ENCODE measurements at places on chromosomes 2 and 18.

DNA sequence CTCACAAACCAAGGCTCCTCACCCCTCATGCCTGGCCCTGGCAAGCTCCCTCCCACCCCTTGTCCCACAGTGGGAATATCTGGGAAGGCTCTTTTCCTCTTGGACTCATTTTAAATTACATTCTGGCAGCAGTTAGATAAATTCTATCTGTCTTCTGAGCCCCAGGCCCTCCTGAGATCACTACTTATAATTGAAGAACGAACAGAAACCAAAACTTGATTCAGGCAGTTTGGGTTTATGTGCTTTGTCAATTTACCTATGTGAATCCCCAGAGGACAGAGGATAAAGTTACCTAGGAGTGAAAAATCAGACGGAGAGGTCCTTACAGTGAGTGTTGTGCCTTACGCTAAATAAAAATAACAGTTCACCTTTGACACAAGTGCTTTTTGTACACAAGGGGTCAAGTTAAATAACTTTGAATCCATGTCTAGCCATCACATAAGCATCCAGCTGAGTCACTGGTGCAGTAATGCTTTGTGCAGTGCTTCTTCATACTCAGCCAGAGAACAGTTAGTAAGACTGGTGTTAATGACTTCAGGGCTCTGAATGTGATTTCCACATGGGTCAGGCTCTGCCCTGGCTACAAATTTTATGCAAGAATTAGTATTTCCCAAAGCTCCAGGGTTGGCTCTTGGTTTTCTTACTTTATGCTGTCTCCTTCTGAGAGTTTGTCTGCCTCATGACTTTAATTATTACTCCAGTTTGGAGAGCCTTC lies 329.3 kb downstream of the INSIG2 start:
- no peak for DNase-seq

- no peak for DNase-seq
These were observed at the start of gene SYT4 for GRCh38 chr18:43277164-43277600. Gene SYT4 (minus strand): TSS chr18:43277490. CDS start chr18:43277281, 209 bp downstream.

DNA sequence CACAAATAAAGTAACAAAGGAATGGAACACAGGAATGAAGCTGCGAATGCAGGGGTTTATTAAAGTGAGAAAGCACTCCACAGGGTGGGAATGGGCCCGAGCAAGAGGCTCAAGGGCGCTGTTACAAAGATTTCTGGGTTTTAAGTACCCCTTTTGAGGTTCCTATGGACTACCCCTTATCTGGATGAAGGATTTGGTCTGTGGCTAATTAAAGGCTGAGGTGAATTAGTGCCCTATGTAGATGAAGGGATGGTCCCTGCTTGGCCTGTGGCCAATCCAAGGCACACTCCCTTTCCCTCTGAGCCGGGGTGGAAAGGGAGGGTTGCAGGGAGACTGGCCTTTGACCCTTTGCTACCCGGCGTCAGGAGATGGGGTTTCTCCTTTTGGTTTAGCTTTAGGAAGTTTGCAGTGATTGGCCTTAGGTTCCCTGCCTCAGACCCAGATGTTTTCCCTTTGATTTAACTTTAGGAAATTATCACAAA lies 47.5 kb upstream of the CNGA3 start:
- DNase-seq, result no peak

DNA sequence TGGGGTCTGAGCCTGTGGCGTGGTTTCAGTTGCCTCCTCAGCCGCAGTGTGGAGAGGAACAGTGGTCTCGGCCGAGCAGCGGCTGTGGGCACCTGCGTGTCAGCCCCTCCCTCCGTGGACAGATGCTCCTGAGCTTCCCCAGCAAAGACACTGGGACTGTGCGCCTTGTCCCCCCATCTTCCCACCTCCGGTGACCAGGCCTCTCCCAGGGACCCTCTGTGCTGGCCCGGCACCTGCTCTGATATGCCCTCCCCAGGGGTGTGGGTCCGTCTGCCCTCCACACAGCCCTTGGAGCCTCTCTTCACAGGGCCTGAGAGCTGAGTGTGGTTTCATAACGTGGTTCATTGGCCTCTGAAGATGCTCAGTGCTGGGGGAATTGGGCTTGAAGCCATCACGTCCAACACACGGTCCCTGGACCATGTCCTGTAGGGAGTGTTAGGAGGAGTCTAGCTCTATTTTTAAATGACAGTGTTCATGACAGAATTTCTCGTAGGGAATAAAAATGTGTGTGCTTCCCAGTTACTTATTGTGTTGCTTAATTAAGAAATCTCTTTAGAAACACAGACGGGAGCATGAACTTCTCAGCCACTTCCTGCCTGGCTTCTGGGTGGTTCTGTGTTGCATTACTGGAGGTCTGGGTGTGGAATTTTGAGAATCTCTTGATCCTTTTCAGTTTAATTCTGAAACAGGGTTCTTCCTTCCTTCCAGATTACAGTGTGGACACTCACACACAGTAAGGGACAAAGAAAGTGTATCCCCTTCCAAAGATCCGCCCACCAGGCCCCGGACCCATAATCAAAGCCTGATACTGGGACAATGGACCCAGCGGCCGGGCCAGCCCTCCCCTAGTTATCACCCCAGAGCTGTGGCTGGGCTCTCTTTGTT lies 110.7 kb downstream of the NFATC1 start:
- DNase-seq, result no peak

DNA sequence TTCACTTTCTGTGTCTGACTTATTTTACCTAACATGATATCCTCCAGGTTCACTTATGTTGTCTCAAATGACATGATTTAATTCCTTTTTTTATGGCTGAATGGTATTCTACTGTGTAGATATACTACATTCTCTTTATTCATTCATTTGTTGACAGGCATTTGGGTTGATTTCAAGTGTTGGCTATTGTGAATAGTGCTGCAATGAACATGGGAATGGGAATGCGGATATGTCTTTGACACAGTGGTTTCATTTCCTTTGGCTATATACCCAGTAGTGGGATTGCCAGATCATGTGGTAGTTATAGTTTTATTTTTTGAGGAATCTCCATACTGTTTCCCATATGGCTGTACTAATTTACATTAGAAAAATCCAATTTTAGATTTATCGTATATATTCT lies 195.4 kb upstream of the KLHL14 start:
- DNase-seq, result no peak

DNA sequence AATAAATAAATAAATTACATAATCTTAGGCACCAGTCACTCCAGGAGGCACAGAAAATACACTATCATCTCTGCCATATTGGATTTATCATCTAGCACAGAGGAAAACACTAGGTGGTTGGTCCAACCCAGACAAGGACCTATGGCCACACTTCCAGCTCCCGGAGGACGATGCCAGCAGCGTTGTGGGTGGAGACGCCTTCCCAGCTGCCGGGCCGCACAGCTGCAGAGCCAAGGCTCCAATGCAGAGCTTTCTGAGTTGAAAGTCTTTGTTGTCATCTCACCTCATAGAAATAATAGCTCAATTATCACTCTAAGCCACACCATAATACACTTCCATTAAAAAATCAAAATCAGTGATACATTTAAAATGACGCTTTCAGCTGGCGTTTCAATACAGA lies 457.1 kb upstream of the SALL3 start:
- no peak for DNase-seq

- DNase-seq, result no peak
These were observed 51.5 kb upstream of the DCC start for GRCh38 chr18:52288403-52289004.

GRCh38 chr18:59140302-59140885 lies 710 bp downstream of the SEC11C start:
- no peak for DNase-seq

- no peak for DNase-seq
These were observed 110.7 kb downstream of the COLEC12 start for GRCh38 chr18:389658-390357.

DNA sequence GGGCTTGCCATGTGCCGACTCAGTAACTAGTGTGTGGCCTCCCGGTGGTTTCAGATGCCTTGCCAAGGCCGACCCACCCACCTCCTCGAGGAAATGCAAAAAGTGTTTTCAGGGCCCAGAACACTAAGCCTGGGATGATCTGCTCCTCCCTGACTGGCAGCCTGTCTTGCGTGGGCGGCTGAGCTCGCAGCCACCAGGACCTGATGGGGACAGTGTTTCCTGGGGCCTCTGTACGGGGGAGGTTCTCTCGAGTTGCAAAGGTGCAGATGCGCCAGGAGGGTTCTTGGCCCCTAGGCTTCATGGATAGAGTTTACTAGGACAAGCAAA lies 85.2 kb downstream of the GLI2 start:
- DNase-seq, result no peak

- DNase-seq, result no peak
These were observed 19.4 kb upstream of the EHBP1 start for GRCh38 chr2:62686012-62686685.

GRCh38 chr2:131566371-131566770 lies 38.7 kb downstream of the CCDC74A start:
- no peak for DNase-seq

GRCh38 chr18:66682855-66683322 lies 79.0 kb upstream of the CDH19 start:
- DNase-seq, result no peak

DNA sequence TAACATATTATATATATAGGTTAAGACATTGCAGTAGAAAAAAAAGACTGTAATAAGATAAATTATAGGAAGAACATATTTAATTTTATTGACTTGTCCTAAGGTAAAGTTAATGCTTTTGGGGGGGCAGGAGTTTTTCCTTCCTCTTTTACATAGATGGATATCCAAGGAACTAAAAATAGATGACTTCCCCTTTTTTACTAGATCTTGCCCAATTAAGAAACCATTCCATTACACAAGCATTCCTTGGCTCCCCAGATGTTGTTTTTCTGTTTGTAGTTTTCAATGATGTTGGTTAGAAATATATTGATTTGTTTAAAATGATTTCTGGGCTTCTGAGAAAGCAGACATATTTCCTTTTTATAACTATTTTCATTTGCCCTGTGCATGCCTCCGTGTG lies 22.4 kb upstream of the PMAIP1 start:
- no peak for DNase-seq

DNA sequence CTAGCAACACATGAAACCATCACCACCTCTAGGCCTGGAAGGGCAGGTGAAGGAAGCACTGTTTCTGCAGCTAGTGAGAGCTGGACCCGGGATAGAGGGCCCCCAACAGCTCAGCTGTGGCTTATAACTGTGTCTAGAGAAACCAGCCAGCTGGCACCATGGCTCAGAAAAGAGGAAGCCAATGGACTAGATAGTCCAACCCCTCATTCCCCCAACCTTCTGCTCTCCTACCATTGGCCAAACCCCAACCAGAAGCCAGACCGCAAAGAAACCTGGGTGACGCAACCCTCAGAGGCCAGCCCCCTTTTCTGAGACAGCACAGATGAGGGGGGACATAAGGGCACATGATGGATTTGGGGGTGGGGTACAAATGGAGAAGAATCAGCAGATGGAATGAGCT lies 24.3 kb downstream of the SMYD1 start:
- DNase-seq, result no peak

GRCh38 chr18:42545825-42546224 lies 569.7 kb downstream of the RIT2 start:
- DNase-seq, result no peak

- no peak for DNase-seq
These were observed 69.0 kb downstream of the RAB3GAP1 start for GRCh38 chr2:135121016-135121657.

DNA sequence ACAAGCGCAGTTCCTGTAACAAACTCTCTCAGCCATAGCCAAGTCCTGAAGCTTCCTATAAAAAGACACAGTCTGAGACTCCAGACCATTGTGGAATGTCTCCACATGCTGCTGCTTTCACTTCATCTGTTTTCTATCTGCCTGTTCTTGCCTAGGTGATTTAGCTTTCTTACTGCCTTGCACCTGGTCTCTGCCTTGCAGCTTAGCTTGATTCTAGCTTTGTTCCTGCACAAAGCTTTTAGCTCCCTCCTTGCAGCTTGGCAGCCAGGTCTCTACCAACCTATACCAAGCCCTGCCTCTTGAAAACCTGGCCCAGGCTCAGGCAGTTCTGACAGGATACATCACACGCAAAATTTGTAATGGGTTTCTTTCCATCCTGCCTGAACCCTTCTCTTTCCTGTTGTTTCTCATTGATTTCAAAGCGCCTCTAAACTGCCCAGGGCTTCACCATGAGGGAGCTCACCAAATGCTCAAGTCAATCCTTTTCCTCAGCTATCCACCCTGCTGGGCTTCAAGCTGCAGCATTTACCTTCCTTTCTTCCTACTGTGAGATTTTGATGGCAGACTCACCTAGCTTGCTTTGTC lies 941.3 kb upstream of the NXPH2 start:
- DNase-seq, result no peak

DNA sequence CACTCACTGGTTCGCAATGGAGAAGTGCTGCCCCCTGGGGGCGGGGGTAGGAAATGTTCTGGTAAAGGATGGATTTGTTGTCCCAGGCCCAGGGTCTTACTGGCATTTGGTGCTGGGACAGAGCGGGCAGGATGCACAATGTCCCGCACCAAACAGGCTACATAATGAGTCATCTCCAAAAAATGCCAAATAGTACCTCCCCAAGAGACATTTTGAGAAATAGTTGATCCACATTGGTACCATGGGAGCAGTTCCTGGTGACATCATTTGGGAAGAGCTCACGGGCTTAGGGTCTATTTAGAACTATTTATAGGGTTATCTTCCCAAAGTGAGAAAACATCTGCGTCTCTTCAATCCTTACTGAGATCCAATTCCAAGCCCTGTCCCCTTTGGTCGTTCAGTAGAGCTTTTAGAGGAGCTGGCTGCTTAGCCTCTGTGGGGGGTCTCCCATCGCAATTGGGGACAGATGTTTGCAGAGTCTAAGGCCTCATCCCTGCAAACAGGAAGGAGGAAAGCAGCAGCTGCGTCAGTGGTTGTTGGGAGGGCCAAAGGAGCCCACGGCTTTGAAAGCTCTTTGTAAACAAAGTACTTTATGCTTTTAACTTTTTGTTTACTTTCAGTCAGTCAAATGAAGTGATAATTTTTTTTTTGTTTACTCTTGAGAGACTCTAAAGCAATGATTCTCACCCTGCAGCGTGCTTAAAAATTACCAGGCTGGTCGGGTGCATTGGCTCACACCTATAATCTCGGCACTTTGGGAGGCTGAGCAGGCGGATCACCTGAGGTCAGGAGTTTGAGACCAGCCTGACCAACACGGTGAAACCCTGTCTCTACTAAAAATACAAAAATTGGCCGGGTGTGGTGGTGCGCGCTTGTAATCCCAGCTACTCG lies 49.3 kb downstream of the GREB1 start:
- peak; percentile 41 for DNase-seq

GRCh38 chr18:62710417-62710816 lies 4.9 kb upstream of the PHLPP1 start:
- no peak for DNase-seq

GRCh38 chr2:3644246-3644525 lies 13.8 kb upstream of the ALLC start:
- DNase-seq, result no peak

DNA sequence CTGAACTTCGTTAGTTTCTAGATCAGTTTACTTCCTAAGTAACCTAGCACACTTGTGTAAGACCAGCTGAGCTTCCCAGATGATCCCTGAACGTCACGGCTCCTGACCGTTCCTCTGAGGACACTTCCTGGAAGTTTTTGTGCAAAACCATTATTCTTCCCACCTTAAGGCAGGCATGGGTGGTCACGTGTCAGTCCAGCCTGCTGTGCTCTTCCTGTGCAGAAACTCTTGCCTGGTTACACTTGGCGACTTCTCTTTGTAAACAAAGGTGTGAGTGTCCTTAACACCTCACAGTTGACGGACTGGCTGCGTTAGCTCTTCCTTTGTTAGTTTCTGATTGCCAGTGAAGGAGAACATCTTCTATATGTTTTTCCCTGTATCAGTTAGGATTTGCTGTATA lies 118.3 kb downstream of the SH3RF3 start:
- DNase-seq, result no peak
